ENCODE measurements at places on chromosomes 2 and 18.

DNA sequence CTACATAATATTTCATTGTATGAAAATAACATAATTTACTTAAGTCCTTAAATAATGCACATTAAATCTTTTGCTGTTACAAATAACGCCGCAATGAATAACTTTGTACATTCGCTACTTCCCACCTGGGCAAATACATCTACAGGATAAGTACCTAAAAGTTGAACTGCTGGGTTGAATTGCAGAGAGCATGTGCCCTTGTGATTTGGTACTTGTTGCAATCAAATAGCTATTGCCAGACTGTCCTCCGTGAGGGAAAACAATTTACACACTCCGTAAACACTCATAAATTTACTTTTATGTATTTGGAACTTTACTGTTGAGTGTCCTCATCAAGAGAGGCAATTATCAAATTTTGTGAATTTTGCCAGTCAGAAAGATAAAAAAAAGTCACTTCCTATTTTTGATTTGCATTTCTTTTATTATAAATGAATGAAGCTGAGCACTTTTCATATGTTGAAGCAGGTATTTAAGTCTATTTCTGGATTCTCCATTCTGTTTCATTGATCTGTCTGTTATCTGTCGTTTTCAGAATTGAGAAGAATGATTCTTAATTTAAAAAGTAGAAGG, 140.8 kb upstream of the SERTAD2 start:
- DNase-seq: no peak

- DNase-seq: peak; percentile 27
These were observed 75.1 kb downstream of the CTAGE1 start for GRCh38 chr18:22342625-22343024.

GRCh38 chr2:145100301-145100700, 580.4 kb upstream of the ZEB2 start:
- no peak for DNase-seq

- DNase-seq: peak; percentile 75
These were observed 7.4 kb upstream of the POLI start for GRCh38 chr18:54261894-54262293.

DNA sequence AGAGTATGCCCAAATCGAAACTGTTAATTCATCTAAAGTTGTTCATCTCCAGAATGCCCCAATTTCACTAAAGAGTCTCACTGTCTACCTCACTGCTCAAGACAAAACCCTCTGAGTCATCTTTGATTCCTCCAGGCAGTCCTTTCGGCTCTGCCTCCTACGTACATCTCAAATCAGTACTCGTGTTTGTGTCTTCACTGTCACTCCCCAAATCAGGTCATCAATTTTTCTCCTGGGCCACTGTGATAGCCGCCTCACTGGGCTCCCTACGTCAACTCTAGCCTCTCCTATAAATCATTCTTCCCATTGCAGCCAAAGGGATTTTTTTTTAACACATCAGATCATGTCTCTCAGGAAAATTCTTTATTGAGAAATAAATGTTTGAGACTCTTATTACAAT, 42.1 kb upstream of the TTC39C start:
- DNase-seq: peak; percentile 41

GRCh38 chr18:48996901-48997463, 46.2 kb upstream of the SMAD7 start:
- no peak for DNase-seq

- DNase-seq: no peak
These were observed 1548.4 kb upstream of the TMEFF2 start for GRCh38 chr2:193743089-193743488.

GRCh38 chr2:68316111-68316510, 3.6 kb downstream of the CNRIP1 start:
- DNase-seq: no peak

- DNase-seq: no peak
These were observed 131.3 kb downstream of the TPO start for GRCh38 chr2:1544478-1545069.

- no peak for DNase-seq
These were observed 111.5 kb upstream of the SULT1C3 start for GRCh38 chr2:108128249-108128648.

GRCh38 chr2:10412380-10412779, 35.7 kb downstream of the ODC1 start:
- DNase-seq: peak; percentile 34

- no peak for DNase-seq
These were observed 117.1 kb upstream of the DTNA start for GRCh38 chr18:34592961-34593382.

DNA sequence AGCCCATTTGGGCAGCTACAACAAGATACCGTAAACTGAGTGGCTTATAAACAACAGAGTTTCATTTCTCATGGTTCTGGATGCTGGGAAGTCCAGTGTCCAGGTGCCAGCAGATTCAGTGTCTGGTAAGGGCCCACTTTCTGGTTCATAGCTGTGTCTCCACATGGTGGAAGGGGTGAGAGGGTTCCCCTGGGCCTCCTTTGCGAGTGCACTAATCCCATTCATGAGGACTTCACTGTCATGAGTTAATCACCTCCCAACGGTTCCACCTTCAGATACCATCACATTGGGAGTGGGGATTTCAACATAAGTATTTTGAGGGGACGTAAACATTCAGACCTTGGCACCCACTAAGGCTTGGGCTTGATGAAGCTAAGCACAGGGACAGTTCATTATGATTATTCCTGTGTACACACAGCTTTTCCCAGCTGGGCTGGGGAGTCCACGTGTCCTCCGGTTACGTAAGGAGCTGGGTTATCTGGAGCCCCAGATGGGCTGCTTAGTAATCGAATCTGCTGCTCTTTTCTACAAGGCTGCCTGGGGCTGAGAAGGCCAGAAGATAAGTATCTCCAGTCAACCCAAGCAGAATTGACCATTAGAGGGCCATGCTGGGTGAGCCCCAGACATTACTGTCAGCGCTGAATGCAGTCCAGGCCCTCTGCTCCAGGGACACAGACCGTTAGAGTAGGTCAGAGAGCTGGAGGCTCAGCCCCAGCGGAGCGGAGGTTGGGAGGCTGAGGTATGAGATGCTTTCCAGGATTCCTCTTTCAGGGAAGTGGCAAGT, 42.7 kb downstream of the EPAS1 start:
- no peak for DNase-seq

GRCh38 chr2:1496359-1496821, 83.1 kb downstream of the TPO start:
- no peak for DNase-seq

DNA sequence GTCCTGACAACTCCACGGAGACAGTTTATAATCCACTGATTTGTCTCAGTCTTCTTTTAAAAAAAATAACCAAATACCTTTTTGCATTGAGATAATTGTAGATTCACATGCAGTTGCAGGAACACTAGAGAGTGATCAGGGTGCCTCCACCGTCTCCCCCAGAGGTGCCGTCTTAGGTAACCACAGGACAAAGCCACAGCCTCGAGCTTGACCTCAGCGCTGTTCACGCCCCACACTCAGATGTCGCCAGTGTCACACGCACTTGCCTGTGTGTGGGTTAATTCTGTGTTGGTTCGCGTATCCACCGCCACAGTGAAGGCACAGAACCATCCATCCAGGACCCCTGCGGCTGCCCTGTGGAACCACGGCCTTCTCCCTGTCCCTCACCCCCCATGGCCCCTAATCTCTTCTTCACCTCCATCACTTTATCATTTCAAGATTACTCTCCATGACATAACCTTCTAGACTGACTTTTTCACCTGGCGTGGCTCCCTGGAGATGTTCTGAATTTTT, 295.0 kb upstream of the HDAC4 start:
- DNase-seq: no peak

GRCh38 chr18:8681196-8681595, 24.2 kb upstream of the MTCL1 start:
- no peak for DNase-seq

- peak; percentile 71 for DNase-seq
These were observed 502 bp downstream of the EPAS1 start for GRCh38 chr2:46297546-46298271.

DNA sequence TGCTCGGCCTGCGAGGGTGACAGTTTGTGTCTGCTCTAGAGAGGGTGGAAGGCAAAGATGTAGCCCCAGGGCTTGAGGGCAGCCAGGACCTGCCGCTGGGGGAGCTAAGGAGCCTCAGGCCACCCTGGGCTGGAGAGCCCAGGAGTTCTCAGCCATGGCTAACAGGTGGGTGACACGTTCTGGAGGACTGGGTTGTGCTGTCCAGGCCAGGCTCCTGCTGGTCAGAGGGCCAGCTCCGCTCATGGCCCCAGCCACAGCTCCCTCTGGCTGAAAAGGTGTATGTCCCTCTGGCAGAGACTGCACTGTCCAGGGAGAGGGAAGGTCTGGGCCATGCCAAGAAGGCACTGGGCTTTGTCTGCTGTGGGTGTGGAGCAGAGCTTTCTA, 19.2 kb downstream of the TMEM185B start:
- no peak for DNase-seq

DNA sequence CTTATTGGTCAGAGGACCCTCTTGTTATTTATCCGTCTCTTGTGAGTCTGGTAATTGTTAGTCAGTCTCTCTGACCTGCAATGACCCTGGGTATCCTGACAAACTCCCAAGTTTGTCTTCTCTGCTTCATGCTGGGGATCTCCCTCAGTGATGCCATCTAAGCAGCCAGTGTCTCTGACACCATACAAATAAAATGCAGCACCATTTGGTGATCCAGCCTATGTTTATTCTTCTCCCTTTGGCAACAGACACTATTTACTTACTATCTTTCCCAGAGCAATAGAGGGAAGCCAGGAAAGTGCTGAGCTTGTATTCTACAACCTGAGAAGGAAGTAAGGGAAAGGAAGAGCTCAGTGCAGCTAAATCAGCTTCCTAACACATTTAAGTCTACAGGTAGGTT, 15.9 kb downstream of the SERPINE2 start:
- no peak for DNase-seq

DNA sequence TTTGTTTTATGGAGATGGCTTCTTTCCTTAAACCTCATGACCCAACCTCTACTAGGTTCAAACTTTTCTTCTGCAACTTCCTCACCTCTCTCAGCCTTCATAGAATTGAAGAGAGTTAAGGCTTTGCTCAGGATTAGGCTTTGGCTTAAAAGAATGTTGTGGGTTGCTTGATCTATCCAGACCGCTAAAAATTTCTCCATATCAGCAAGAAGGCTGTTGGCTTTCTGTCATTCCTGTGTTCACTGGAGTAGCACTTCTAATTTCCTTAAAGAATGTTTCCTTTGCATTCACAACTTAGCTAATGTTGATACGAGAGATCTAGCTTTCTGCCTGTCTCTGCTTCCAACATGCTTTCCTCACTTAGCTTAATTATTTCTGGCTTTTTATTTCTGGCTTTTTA, 58.1 kb upstream of the KYNU start:
- DNase-seq: no peak

Measured in activated CD4-positive, alpha-beta T cell treated with anti-CD3 and anti-CD28 coated beads, Interleukin-2, amount 50 U/mL, for 48 hours (primary cell).